ENCODE measurements at places on chromosomes 3 and 15.

DNA sequence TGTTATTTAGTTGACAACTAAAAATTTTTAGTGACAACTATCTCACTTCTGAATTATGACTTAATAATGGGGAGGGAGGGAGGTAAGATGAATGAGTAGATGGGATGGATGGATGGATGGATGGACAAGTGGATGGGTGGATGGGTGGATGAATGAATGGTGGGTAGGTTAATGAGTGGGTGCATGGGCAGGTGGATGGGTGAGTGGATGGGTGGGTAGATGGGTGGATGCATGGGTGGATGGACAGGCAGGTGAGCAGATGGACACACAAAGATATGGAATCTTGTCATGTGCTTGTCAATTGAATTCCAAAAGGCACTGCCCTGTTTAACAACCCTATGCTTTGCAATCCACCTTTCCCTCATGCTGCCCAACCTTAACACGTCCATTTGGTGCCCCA lies 41.5 kb downstream of the KLHL25 start:
- no peak for DNase-seq

GRCh38 chr3:140467796-140468315 lies 210.0 kb upstream of the TRIM42 start:
- DNase-seq = no peak

DNA sequence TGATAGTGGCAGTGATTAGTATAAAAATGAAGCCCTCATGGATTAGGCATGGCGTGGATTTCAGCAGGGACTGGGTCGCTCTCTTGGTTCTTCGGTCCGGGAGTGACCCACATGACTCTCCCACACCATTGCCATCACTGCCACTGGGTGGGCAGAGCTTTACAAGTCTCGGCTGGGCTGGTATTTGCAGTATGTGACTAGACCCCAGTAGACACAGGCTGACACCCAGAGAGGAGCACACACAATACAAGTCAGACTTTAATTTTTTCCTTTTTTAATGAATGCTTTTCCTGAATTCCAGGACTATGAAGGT lies 1.5 kb downstream of the SV2B start:
- no peak for DNase-seq

DNA sequence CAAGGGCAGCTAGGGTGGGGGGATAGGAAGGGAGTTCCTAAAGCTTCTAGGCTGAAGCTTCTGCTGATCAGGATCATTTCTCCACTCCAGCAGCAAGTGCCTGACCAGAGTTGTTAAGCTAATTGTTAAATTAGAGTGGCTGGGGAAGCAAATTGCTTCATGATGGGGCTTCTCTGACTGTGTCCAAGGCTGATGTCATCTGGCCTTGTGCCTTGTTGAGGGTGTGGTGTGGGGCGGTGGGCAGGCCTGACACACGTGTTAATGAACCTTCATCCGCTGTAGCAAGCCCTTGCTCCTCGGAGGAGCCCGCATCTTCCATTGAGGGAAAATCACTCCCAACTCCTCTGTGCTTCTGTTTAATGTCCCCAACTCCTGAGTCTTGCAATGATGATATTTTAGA lies 84.3 kb upstream of the ROPN1 start:
- no peak for DNase-seq

- no peak for DNase-seq
Measured at GRCh38 chr3:16480861-16481545, 32.5 kb downstream of the RFTN1 start.

- DNase-seq = no peak
Measured at GRCh38 chr3:69463531-69463930, 77.6 kb upstream of the FRMD4B start.

DNA sequence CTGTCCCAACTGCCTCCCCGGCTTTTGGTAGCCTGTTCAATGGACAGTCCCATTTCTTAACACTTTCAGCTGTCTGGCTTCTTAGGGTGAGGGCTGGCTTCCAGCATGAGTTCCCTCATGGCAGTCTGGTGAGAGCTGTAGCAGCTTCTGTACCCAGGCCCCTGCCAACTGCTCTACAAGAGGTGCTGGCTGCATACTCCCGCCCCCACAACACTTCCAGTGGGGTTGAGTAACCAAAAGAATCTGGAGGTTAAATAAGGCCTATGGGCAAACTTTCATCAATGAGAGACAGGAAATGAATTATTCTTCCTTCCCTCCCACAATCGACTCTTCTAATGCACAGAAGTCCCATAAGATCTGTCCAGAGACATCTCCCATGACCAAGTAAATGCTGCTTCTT lies 145.0 kb downstream of the NEK10 start:
- no peak for DNase-seq

GRCh38 chr3:149419816-149420215 lies 42.4 kb upstream of the TM4SF1 start:
- DNase-seq = no peak

GRCh38 chr3:151926956-151927355 lies 53.5 kb downstream of the SUCNR1 start:
- DNase-seq = no peak

GRCh38 chr3:46852839-46853355 lies 10.3 kb downstream of the MYL3 start:
- DNase-seq = no peak

DNA sequence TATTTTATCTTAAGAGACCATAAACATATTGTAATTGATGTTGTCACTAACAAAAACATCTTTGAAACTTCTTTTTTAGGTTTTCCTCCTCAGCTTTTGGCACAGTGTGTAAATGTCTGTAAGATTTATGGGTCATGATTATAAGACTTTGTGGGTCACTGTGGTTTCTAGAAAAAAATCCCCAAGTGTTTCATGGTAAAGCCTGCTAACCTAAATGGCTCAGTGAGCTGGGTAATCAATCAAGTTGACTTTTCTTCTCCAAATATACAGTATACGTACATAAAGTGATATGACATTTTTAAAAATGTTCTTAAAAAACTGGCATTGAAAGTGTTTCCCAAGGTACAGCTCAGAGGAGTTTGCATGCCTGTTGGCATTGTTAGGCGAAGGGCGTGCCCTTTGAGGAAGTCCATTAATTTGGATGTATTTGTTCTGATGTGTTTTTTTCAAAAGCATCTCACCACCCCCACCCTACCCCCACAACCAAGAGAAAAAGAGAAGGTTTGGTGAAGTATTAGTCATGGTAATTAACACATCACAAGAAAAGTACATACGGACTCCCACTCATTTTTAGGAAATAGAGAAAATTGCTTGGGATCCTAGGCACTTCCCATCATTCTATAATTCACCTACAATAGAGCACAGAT lies 385.4 kb upstream of the LRRC3B start:
- no peak for DNase-seq

- DNase-seq = no peak
Measured at GRCh38 chr3:138063416-138063815, 52.0 kb downstream of the DZIP1L start.

GRCh38 chr3:184031187-184031792 lies at the start of gene HTR3D:
Gene HTR3D, plus strand, starts transcription at chr3:184031742. Its CDS starts 0 bp downstream, at chr3:184031742.
- DNase-seq = no peak

DNA sequence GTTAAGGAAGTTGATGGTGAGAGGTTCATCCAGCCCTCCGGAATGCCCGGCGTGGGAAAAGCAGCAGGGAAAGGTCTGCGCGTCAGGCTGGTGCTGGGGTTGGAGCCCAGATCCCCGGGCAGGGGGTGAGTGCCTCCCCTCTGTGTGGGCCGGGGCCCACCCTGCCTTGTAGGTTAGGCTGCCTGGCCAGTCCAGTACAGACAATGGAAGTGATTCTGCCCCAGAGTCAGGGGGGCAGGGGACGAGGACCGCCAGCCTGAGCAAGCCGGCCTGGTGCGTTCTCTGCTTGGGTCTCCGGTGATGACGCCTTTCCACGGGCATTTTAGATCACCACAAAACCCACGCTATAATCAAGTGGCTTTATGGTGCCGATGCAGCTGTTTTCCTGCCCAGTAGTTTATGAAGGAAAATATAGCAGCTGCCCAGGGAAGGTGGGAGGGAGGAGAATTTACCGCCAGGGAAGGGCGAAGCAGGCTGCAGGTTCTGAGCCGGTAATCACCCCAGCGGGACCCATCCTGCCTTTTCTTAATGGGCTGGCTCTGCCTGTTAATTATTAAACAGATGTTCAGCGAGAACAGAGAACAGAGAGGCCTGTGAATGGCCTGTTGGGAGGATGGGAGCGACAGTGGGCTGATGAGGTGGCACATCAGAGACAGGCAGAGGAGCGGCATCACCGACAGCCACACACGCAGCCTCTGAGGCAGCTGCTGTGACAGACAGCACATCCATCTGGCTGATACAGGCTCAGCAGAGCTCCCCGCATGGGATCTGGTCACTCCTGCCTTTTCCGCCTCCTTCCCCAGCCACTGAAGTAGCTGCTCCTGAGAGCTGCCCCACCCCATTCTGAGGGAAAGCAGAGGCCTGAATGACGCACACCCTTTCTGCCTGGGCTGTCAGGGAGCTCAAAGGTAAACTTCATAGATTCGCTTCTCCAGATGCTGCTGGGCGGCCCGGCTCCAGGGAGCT lies 35.2 kb downstream of the BDH1 start:
- DNase-seq = no peak

- DNase-seq = no peak
Measured at GRCh38 chr3:127320529-127321121, 32.8 kb upstream of the PRR20G start.

DNA sequence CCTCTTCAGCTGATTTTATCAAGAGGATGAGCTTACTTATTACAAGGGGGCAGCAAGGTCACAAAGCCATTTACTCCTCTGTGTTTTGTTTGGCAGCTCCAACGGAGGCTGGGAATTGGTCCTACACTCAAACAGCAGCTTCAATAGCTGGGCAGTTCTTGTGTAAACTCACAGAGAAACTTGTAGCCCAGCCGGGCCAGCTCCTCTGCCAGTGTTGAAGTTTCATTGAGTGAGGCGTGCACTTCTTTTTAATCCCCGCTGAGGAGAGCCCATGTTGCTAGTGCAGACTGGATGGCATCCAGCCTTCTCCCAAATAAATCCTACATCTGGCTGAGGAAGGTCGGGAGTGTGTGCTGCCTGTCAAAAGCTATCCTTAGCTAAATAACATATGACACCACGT lies 59.5 kb downstream of the BFSP2 start:
- no peak for DNase-seq

- no peak for DNase-seq
Measured at GRCh38 chr3:62870321-62870720, 4.9 kb downstream of the CADPS start.

GRCh38 chr3:42751609-42752008 lies 21.4 kb downstream of the CCDC13 start:
- DNase-seq = no peak

DNA sequence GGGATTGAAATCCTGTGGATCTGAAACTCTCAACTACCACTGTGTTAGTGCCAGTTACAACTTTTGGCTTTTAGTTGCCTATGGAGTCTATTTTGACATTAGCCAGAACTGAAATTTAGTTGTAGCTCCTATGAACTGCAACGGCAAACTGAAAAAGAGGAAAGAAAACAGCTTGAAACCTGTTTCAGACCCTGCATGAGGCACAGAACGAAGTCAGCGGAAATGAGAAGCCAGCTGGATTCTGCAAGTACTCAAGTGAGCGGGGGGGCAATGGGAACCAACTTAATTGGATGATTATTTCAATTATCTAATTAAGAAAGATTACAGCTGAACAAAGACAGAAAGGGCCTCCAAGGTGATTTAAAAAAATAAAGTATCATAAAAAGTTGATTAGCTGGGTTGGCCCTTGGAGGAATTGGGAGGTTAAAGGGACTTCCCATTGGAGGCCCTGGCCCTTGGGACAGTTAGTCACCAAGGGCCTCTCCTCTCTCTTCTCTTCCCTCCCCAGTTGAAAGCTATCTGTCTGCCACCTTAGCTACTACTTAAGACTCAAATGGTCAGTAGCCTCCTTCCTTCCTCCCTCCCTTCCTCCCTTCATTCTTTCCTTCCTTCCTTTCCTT lies 352.1 kb downstream of the SHQ1 start:
- DNase-seq = no peak

DNA sequence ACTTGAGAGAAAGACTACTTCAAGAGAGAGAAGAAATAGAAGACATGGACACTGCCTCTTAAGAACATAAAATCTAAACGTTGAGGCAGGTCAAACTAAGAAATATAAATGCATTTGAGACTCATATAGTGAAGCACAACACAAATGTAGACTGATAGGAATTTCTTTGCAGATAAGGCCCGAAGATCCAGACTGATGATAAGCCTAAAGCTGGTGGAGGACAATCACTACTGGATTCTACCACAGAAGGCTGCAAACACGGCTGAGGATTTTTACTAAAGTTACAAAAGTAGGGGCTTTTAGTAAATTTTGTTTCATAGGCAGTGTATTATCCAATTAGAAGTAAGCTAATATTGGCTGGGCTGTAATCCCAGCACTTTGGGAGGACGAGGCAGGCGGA lies 278.3 kb downstream of the RAP2B start:
- DNase-seq = no peak

DNA sequence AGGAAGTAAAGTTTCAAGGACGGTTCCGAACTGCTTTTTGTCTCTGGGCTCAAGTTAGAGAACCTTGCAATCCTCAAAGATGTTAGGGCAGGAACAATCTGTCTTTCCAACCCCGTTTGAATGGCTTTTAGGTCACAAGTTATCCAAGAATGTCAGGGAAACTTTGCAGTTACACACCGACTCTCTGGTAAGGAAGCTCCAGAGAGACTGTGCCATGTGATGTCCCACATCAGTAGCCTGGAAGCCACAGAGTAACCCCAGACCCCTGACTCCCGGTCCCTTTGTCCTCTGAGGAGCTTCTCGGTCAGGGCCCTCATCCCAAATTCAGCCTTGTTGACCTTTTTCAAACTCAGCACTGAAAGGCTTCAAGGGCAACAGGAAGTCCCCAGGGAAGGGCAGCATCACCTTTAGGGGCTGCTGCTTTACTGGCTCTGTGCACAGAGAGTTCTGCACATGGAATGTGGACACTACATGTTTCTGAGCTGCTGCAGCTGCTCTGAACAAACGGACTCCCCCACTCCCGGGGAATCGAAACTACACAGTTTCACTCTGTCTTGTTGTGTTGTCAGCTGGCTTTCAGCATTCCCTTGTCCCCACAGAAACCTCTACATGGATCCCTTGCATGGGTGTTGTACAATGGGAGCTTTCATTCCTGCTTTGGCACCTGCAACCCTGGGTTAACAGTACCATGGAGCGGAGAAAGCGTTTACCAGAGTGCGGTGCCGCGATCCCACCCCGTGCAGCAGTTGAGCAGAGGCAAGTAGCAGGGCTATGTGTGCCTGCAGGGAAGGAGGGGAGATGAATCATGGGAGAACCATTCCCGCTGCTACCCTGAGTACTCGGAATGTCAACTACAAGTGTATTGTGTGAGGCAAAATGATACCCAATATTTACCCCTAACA lies 408.2 kb upstream of the THBS1 start:
- no peak for DNase-seq

GRCh38 chr3:126859415-126860246 lies 123.3 kb upstream of the PLXNA1 start:
- DNase-seq = no peak

DNA sequence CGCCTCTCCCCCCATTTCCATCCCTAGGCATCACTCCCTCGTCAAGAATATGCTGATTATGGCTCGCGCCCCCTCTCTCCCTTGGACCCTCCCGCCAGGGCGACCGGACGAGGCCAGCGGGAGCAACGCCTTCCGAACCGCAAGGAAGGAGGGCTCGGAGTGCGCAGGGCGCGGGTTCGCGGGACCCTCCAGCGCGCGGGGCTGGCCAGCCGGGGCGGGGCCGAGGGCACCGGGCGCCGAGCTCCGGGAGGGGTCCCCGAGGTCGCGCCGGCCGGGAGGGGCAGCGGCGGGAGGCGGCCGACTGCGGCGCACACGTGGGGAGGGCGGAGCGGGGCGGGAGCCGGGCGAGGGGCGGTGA lies 483 bp downstream of the EHD4 start:
- DNase-seq = no peak

Measured in activated CD4-positive, alpha-beta T cell treated with anti-CD3 and anti-CD28 coated beads, Interleukin-2, amount 50 U/mL, for 1 hour (primary cell).